ENCODE measurements at places on chromosomes 7 and 10.
A peak's percentile ranks its signal among the peaks of the same experiment; 100 is the strongest.

GRCh38 chr10:122829454-122829853 lies 16.2 kb downstream of the CUZD1 start:
- no peak for DNase-seq

DNA sequence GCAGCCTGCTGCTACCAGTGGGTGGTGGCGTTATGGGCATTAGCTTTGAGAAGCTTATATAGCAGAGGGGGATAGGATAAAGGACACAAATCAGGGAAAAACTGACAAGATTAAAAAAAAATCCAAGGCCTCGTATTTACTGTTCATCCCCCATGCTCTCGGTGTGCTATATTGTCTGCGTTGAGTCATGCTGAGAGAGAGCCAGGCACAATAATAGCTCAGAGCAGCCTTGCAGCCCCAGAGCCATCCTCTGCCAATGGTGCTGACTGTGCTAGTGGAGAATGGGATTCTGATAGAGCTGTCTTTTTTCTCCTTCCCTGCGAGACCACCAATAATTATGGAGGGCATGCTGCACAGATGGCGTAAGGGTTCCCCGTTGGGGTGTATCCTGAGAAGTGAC lies 51.7 kb upstream of the FZD1 start:
- peak; percentile 48 for DNase-seq

- no peak for DNase-seq
Observed at GRCh38 chr10:75013007-75013406, 98.4 kb upstream of the SAMD8 start.

DNA sequence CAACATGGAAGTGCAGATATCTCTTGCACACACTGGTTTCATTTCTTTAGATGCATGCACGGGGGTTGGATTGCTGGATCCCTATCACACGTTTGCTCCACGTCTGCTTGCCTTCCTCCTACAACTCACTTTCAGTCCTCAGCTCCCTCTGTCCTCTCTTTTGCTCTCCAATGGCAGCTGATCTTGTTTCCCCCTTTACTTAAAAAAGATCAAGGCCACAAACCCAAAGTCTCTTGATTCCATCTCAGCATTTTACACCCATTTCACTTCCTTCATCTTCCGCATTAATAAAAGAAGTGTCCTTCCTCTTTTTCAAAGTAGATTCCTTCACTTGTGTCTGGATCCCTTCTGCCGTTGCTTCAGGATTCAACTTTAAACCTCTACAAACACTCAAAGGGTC lies 245.2 kb downstream of the DOCK4 start:
- DNase-seq, result no peak

DNA sequence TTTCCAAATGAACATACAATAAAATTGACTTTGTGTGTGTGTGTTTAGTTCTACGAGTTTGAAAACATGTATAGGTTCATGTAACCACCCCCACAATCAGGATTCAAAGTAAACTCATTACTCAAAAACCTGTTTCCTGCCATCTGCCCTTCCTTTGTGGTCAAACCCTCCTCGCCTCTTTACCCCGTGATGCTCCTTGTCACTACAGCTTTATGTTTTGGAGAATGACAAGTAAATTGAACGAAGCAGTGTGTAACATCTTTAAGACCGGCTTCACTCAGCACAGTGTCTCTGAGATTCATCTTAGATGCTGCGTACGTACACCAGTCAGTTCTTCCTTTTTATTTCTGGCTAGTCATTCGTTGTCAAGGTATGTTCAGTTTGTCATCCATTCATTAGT lies 54.6 kb upstream of the MKI67 start:
- no peak for DNase-seq

All from cardiac fibroblast (primary cell).